CD8-positive, alpha-beta T cell (primary cell): ENCODE measurements at places on chromosomes 11 and 22.
A peak's percentile ranks its signal among the peaks of the same experiment; 100 is the strongest.

- DNase-seq, result peak; percentile 59
These were observed 3.6 kb downstream of the FIBP start for GRCh38 chr11:65884716-65885092.

DNA sequence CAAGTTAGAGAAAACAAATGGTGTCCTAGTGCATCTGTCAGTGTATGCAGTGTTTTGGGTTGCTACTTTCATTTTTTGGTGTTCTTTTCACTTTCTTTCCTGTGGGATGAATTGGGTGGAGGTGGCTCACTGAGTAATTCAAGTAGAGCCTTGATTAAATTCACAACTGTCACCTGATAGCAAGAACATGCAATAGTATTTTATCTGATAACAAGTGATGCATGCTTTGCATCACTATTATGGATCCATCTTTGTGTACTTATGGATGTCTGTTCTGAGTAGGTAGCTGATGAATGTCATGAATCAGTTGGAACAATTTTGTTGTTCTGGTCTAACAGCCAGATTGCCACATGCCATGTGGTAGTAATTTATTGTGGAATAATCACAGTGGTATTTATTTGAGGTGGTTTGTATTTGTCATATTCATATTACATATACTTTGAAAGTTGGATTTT is 87.5 kb downstream of the DDX10 start:
- DNase-seq, result no peak

DNA sequence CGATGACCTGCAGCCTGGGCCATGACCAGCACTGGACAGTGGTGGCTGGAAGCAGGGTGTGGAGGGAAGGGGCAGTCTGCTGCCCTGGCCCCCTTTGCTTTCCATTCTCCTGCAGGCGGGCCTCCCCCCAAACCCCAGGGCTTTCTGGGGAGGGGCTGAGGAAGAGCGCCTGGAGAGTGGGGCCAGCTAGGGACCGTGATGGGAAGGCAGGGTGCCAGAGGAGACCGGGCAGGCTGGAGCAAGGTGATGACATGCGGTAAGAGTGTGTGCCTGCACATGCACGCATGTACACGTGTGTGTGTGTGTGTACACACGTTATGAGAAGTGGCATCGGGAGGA is 7.8 kb downstream of the OAF start:
- DNase-seq, result no peak

DNA sequence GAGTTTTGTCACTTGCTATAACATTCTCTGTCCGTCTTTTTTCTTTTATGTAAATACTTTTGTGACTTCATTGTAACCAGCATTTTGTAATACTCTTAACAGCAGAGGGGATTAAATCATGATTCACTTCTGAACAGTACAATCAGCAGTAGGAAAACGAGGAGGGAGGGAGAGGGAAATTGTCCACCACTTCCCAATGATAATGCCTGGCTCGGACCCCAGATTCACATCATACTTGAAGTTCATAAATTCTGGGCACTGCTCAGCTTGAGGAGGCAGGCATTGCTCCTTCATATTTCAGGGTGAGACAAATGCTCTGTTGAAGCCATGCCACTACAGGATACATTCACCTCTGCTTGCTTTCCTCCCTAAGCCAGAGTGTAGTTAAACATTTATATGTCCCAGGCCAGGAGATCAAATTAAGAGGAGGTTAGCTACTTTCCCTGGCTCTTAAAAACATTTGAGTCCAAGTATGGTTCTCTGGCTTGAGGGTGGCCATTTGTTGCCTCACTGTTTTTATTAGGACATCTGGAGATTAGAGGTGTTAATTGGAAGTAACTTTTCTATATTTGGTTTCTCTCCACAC is 129.0 kb upstream of the LDLRAD3 start:
- DNase-seq, result no peak

DNA sequence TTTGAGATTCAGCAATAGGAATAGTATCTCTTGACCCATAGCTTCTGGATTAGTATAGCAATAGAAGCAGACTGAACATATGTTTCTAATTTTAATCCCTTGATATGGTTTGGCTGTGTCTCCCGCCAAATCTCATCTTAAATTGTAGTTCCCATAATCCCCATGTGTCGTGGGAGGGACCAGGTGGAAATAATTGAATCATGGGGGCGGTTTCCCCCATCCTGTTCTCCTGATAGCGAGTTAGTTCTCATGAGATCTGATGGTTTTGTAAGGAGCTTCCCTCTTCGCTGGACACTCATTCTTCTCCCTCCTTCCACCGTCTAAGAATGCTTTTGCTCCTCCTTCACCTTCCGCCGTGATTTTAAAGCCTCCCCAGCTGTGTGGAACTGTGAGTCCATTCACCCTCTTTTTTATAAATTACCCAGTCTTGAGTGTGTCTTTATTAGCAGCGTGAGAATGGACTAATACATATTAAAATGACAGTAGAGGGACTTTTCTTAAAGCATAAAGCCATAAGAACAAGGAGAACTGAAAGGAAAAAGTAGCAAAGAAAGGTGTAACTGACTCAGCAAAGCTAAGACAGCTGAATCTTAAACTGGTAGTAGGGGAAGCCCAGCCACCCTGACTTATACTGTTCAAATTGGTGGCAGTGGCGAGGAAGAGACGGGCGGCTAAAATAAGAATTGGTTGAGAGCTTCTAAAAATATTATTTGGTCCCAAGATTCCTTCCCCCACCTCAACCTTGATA is 20.3 kb upstream of the SLN start:
- DNase-seq, result no peak

GRCh38 chr11:15370495-15371147 is 255.9 kb downstream of the INSC start:
- no peak for DNase-seq

DNA sequence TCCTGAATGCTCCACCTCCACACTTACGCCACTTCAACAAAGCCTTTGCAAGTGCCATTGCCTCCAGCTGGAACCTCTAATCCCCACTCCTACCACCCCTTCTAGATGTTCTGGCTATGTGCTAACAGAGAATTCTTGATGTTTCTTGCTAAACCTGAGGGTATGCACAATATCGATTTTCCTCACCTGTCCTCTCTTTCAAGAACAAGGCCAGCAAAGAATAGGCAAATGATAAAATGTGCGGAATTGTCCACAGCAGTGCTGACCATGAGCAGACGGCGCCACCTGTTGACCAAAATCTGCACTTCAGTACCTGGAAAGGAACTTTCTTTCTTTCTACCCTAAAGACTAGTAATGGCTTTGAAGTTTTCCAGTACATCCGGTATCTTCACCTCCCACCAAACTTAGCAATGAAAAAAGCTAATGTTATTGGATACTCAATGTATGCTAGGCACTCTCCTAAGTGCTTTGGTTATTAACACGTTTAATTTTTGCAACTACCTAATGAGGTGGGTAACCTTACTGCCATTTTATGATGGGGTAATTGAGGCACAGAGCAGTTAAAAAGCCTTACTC is 3.4 kb downstream of the TIMM10 start:
- peak; percentile 51 for DNase-seq

- no peak for DNase-seq
These were observed 63.8 kb upstream of the WNT7B start for GRCh38 chr22:46040471-46041465.

DNA sequence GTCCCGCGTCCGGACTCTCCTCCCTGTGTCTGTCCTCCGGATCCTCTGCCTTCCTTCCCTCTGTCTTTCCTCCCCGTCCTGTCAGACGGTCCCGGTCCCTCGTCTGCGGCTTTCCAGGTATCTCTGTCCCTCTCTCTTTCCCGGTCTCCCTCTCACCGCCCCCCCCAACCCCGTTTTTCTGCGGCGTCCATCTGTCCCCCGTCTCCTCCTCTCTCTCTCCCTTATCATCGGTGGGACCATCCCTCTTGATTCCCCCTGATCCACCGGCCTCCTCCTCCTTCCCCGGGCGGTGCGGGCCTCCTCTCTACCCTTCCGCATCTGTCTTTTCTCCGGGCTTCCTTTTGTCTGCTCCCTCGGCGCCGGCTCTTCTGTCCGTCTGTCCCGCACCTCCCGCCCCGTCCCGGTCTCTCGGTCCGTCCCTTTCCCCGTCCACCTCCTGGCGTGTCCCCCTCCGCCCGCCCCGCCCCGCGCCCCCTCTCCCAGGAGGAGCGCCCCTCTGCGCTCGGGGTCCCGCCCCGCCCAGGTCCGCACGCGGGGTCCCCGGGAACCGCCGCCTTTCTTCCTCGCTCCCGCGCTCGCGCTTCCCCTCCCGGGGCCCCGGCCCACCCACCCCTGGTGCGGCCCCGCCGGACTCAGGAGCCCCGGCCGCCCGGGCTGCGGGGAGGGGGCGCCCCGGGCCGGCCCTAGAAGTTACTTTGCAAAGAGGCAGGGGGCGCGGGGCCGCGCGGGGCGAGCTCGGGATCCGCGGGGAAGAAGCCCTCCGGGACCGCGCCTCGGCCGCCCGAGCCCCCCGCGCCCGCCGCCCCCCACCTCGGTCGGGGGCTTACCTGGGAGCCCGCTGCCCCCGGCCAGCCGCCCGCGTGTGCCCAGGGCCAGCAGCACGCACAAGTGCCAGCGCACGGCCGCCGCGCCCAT is 568 bp downstream of the SCUBE1 start:
- DNase-seq, result no peak

DNA sequence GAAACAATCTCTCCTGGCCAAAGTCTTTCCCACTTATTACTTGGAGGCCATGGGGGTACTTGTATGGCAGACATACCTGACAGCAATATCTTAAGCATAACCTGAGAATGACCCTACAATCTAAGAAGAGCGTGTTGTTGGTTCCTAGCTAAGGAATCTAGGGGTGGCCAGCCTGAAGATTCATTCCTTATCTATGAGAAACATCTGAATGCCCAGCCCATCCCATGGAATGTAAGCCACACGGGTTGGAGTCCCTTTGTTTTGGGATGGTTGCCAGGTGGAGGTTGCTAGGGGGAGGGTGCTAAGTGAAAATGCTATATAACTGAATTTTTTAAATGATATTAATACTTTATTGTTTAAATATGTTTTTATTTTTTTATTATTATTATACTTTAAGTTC is 725.0 kb downstream of the ETS1 start:
- DNase-seq, result no peak

GRCh38 chr11:128026596-128026995 is 560.8 kb downstream of the ETS1 start:
- DNase-seq, result no peak

- DNase-seq, result no peak
These were observed 15.2 kb upstream of the EIF3D start for GRCh38 chr22:36544107-36544620.

- no peak for DNase-seq
These were observed 261.1 kb downstream of the SBF2 start for GRCh38 chr11:10032935-10033334.

DNA sequence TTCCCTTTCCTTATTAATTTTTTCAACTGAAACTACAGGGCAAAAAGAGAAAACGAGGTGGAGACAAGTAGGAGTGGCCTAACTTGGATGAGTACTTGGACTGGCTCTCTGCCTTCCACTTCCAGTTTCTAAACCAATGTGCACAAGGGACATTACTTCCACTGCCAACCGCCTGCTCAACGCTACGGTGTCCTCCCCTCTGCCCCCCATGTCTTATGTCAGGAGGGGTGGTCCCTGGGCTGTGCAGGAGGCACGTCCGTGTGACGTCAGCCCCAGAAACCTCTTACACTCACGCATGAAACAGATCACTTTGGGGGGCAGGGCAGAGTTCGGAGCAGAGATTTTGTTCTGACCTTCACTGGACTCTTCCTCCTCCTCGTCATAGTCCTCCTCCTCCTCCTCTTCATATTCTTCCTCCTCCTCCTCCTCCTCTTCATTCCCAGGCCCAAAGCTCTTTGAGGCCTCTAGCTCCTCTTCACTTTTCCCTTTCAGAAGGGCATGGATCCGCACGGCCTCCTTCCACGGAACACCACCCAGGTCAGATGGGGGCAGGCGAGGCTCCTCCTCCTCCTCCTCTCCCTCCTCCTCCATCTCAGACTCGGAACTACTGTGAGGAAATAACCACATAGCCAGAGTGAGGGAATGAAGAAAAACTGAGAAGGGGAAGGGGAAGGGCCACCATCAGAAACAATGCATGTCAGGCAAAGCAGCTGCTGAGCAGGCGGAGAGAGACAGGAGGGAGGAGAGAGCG is 57.4 kb upstream of the BID start:
- DNase-seq, result no peak

DNA sequence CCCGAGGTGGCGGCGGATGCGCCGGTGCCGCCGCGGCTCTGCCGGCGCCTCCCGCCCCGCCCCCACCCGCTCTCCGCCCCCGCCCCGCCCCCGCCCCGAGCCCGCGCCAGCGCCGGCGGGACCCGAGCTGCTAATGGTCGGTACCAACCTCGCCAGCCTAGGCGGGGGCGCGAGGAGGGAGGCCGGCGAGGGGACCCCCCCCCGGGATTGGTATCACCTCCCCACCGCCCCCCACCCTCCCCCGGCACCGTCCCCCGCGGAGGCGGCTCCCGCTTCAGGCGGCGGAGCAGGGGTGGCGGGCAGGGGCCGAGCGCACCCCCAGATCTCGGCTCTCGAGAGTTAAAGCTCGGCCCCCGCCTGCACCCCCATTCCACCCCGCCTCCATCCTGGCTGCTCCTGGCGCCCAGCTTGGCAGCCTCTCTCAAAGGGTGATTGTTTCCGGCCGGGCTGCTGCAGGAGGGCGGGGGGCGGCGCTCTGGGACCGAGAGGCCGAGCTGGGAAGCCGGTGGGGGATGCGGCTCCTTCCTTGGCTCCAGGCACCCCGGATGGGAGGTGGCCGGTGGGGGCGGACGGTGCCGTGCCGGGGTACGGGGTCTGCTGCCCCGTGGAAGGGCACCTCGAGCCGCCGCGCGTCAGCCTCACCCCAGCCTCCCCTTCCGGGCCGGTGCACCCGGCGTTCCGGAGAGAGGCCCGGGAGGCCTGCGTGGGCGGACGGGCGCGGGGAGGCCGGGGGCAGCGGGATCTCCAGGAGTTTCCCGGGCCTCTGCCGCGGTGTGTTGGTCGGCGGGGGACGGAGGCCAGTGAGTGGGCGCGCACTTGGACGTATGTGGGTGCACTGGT is at the start of gene B3GAT1:
B3GAT1 (minus strand) TSS at position 40 of the 840 bp plus-strand sequence. CDS start 24,583 bp downstream, outside the sequence.
- DNase-seq, result no peak

DNA sequence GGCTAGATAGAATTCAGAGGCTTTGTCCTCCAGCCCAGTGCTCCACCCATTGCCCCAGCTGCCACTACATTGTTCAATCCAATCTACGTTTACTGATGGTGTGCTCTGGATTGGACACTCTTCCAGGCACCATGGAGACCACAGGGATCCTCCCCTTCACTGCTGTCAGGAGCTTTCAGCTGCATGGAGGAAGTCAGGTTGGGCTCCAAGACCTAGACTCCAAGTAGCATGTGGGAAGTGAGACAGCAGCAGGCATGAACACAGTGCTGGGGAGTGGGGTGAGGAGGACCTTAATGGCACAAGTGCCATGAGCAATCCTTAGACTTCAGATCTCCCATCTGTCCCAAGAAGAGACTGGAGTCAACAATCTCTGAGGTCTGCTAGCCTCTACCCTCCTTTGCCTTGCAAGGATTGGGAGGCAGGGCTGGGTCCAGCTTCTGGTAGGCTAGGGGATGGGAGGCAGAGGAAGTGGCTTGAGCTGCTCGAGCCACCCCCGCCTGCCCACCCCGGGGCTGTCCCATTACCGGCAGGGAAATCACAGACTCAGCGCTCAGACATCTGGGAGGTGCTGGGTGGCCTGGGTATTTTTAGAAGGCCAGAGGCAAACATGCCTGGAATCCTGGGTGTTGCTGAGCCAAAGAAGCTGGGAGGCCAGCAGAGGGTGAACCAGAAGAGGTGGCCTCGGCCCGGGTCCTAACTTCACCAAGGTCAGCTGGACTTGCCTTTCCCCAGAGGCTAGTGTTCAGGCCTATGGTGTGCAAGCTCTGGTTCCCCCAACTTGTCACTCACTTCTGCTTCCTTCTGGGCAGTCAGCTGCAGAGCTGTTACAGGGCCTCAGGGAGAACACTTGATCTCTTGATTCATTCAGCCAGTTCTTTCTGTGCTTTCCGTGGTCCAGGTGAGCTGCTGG is 15.2 kb upstream of the FCHSD2 start:
- DNase-seq, result no peak
